ENCODE measurements at places on chromosomes 16 and 17. TPM values are rescaled to one million over a fixed set of nuclear protein-coding genes. Genes with fewer than 3 reads are reported as not detected.

GRCh38 chr16:70800311-70800710 is 647 bp downstream of the VAC14 start:
- DNase-seq: peak; percentile 68

GRCh38 chr16:79395591-79395990 is 204.9 kb downstream of the MAF start:
- DNase-seq: no peak

DNA sequence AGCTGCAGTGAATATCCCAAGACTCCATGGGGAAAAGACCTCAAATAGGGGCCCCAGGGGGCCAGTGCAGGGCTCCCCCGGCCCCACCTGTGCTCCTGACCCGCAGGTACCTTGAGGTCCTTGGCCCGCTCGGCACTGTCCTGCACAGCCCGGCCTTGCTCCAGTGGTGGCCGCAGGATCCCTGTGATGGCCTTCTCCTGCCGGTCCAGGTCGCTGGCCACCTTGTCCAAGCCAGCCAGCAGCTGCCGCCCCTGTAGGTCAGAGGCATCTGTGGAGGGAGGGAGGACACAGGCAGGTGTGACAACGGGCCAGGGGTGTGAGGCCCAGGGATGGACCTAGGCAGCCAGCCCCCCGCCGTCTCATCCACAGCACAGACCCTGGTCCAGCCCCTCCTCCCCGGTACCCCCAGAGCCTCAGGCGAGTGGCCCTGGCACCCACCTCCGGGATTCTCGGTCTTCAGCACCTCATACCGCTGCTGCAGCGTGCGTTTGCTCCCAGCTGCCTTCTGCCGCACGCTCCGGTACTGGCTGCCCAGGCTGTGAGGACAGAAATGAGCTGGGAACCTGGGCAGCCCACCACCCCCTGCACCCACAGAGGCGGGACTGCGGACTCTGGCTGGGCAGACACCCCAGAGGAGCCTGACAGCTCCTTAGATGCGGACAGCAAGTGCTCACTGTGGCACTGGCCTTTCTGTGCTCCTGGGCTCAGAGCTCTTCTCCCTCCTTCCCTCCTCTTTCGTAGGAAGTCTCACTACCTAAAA is 43.7 kb downstream of the PPL start:
- no peak for DNase-seq

DNA sequence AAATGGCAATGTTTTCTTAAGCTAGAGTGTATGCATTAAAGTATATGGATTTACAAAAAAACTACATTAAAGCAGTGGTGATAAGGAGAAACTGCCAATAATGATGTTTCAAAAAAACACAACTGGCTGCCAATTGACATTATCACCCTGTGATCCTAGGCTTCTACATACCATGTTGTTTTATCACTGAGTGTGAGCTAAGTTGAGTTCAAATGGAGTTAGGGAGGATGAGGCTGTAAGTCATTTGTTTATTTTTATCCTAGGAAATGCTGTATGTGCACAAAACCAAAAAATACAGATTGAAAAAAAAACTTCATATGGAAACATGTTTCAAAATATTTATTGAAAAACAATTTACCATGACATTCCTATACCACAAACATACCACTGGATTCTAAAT is 22.9 kb downstream of the CHCT1 start:
- DNase-seq: no peak

DNA sequence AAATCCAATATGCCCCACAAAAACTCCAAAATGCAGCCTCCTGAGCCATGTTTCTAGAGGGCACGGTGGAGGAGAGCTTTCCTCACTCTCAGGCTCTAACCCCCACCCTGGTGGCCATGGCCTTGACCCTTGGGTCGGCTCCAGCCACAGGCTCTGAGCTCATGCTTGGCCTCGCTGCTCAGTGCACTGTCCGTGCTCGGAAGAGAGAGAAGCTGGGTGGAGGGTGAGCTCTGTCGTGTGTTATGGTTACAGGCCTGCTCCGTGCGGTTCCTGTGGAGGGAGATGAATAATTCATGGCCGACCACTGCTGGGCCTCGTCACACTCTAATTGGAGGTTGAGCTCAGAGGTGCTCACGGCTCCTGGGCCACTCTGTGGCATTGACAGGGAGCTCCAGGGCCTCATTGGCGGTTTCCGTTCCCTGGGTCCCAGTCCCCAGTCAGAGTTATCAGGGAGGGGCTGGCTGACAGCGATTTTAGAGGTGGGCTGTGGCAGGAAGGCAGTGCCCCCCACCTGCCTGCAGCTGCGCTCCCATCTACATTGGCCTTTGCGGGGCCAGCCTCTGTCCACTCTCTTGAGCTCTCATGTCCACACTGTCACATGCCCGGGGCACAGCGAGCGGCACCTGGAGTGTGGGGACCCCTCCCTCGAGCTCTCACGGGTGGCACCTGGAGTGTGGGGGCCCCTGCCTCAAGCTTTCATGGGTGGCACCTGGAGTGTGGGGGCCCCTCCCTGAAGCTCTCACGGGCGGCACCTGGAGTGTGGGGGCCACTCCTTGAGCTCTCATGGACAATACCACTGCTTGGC is 24.9 kb downstream of the ACSF3 start:
- DNase-seq: no peak

- no peak for DNase-seq
These were observed 129.1 kb downstream of the STX8 start for GRCh38 chr17:9446528-9446927.

Gene LRRC46
- total RNA-seq: not detected
